ENCODE measurements at places on chromosomes 4 and X.

- DNase-seq = no peak
Observed at GRCh38 chr4:183602557-183603027, 56.4 kb downstream of the RWDD4 start.

DNA sequence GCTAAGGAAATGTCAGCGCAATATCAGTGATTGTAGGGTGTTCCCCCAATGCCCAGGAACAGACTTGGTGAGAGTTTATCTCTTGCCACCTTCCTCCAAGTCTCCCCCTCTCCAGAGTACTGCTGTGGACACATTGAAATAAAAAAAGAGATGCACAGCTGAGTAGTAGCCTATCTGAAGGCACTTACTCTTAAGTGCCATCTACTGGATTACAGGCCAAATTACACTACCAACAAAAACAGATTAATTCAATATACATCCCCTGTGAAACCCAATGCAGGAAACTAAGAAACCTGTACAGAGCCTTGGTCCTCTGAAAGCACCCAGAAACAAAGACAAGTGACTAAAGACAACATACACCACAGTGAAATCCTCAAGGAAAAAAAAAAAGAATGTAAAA, 460.3 kb downstream of the ZIC3 start:
- no peak for DNase-seq

DNA sequence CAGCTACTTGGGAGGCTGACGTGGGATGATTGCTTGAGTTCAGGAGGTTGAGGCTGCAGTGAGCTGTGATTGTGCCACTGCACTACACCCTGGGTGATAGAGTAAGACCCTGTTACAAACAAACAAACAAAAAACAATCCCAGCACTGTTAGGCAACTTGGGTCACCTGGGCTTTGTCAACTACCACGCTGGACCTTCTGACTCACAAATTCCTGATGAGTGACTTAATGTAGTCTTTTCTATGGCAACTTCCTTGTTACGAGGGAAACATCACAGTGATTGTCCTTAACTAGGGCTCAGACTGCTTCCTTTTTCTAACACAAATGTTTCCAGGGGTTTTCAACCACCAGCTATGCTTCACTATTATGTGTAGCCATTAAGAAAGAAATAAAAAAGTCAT, 128.8 kb upstream of the GPC4 start:
- DNase-seq = no peak

DNA sequence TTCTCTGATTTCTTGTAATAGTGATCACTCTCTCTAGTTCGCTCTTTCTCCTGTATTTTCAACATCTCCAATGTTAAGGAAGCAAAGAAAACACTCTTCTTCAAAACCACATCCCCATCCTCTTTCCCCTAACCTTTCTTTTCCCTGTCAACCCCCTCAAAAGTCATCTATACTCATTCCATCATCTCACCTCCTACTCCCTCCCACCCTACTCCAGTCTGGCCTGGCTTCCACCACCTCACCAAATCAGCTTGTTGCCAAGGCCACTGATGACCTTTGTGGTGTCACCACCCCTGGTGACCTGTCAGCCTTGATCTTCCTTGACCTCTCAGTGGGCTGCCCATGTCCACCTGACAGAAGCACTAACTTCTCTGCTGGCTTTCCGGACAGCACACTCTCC, 2.3 kb downstream of the FAM3A start:
- no peak for DNase-seq

- no peak for DNase-seq
Observed at GRCh38 chr4:104971462-104971861, 175.2 kb upstream of the TET2 start.

DNA sequence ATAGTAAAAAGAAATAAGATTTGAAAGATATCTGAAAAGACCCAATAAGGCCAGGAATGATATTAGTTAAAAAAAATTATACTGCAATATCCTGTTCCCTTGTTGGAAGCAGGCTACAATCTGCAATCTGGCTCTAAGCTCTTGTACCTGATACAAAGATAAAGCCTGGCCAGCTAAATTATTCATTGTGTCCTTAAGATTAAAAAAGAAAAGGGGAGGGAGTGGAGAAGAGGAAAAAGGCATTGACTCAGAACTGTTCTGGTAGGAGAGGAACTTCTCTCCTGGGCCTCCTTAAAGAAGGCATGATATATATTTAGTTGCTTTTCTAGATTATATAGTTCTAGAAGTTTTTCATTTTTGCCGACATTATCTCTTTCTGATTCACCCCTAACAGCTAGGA, 46.7 kb downstream of the IRF2 start:
- DNase-seq = no peak

- no peak for DNase-seq
Observed at GRCh38 chr4:6058531-6059374, 40.5 kb upstream of the C4orf50 start.

- DNase-seq = no peak
Observed at GRCh38 chrX:155896512-155896911, 15.4 kb downstream of the VAMP7 start.

- DNase-seq = no peak
Observed at GRCh38 chrX:11532291-11533078, 133.2 kb downstream of the ARHGAP6 start.

DNA sequence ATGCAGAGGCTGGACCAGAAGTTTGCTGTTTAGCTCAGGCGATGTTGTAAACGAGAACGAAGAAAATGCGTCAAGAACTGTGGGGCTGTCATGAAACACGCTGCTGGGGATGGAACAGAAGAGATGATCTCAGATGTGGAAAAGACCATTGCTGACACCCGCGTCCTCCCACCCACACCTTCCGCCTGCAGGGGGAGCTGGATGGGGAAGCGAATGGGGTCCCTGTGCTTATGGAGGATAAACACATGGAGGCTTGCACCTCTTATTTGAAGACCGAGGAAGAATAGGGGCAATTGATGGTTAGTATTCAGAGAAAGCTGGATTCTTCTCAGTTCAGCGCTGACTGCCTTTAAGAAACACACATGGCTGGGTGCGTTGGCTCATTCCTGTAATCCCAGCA, 63.9 kb downstream of the GPR143 start:
- DNase-seq = no peak

GRCh38 chrX:129557844-129558480, 17.9 kb downstream of the OCRL start:
- DNase-seq = no peak

- no peak for DNase-seq
Observed at GRCh38 chrX:11778230-11778629, 20.2 kb downstream of the MSL3 start.

DNA sequence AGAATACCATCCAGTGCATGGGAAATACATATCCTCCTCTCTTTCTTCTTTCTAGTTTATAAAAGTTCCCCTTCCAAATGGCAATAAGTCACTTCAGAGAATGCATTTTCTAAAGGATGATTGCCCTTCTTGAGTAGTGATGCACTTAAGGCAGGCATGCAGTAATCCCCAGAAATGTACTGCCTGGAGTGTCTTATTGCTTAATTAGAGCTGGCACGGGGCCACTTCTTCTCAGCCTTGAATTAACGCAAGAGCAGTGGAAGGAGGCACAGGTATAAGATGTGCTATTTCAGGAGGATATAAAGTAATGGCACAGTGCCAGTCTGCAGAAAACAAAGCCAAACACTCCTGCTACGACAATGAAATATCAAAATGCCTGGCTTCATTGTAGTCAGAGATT, 371.4 kb upstream of the FAM241A start:
- no peak for DNase-seq

- DNase-seq = no peak
Observed at GRCh38 chr4:79613269-79613935, 205.4 kb upstream of the GK2 start.

GRCh38 chr4:119106036-119107000, 29.3 kb upstream of the MYOZ2 start:
- no peak for DNase-seq

Measured in SIG-M5 (cell line).